ENCODE measurements at places on chromosomes 1 and 21.
A peak's percentile ranks its signal among the peaks of the same experiment; 100 is the strongest.

DNA sequence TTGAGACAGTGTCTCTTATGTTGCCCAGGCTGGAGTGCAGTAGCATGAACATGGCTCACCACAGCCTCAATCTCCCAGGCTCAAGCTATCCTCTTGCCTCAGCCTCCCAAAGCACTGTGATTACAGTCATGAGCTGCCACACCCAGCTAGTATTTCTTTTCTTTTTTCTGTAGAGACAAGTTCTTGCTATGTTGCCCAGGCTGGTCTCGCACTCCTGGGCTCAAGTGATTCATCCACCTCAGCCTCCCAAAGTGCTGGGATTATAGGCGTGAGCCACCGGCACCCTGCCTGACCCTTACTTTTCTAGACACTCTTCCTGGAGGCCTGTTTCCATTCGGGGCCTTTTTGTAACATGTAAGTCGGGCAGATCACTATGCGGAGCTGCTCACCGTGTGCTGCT is 30.1 kb upstream of the SRP9 start:
- no peak for DNase-seq

- no peak for DNase-seq
These were observed 23.2 kb downstream of the HIVEP3 start for GRCh38 chr1:41895552-41895951.

DNA sequence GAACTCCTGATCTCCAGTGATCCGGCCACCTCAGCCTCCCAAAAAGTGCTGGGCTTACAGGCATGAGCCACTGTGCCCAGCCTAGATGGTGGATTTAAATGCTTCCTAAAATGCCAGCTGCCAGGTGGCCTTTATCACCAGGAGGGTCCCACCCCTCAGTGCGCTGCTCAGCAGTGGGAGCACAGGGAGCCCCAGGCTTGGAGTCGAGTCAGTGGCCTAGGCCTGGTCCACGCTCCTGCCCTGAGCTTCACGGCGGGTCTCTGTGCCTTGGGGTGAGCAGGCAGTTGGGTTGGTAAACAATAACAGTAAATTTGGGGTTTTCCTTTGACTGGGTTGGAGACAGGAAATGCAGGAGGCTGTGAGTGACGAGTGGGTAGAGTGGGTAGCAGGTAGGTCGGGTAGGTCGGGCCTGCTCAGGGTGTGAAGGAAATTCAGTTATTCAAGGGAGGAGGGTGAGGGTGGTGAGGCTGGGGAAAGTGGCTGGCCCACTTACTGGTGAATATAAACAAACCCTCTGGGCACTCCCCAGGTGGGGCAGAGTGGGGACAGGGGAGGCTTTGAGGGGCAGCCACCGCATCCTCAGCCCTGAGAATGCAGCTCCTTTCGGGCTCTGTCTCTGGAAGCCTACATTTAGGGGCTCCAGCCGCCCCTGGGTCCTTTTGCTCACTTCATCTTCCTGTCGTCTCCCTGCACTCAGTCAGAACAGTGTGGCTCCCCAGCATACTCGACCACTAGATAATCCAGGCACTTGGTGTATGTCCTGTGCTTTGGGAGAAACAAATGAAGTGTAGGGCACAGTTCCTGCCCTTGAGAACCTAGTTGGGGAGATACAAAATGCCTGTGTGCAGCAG is 33.5 kb upstream of the IL19 start:
- DNase-seq, result peak; percentile 40

GRCh38 chr1:168301664-168302320 is 21.1 kb downstream of the TBX19 start:
- peak; percentile 41 for DNase-seq

DNA sequence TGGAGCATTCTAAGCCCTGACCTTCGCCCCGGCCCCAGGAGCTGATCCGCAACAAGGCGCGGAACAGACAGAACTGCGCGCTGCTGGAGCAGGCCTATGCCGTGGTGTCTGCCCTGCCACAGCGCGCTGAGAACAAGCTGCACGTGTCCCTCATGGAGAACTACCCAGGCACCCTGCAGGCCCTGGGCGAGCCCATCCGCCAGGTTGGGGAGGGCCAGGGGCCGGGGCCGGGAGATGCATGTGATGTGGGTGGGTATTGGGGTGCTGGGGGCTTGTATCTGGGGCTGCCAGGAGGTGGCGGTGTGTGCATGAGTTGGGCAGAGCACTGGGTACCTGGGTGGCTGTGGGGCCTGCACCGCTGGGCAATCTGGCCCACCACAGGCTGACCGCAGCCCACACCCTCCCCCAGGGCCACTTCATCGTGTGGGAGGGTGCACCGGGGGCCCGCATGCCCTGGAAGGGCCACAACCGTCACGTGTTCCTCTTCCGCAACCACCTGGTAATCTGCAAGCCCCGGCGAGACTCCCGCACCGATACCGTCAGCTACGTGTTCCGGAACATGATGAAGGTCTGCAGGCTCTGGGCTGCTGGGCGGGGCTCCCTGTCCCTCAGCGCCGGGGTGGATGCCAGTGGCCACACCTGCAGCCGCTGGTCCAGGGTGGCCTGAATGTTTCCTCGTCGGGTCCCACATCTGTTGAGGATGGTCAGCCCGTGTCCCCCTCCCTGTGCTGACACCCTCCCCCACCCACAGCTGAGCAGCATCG is 65.8 kb downstream of the TRIM11 start:
- DNase-seq, result no peak

DNA sequence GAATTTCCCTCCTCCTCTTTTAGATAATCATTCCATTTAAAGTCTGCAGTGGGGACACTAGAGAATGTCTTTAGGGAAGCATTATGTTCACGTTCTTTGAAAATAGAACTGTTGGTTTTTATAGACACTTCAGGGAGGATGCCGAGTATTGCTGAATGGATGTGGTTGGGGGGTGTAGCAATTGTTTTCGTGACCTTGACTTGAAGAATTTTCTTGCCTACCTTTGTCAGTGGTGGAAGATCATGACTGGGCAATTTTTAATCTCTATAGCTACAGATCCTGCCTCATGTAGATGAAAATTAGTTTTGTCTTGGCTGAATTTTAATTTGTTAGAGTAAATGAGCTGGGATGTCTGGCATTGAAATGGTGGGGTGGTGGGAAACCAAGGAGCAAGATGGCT is 3.8 kb downstream of the SMG7 start:
- no peak for DNase-seq

DNA sequence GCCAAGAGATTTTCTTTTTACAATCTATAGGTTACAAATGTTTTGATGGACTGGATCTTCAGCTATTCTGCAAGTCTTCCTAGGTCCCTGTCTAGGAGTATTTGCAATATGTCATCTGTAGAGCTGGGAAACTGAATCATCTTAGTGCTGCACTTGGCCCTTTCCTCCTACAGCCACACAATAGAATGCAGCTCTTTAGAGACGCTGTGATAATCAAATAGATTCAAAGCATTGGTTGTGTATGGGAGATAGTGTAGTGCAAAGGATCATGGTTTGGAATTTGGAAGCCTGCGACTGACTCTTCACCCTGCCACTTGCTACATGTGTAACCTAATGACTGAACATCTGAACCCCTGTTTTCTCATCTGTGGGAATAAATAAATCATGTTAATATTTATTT is 93.7 kb downstream of the AK5 start:
- no peak for DNase-seq

DNA sequence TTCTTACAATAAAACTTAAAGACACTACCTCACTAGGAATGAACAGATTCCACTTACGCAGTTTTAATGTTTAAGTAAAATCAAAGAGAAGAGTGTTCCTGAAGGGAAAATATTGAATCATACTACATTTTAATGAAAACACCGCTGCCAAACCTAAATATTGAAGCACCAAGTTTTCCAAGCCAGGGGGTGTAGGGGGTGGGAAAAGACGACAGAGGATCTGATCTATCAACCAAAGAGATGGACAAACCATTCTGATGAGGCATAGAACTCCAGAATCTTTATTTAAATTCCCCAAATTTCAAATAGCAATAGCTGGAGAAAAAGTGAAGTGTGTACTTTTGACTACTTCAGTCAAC is 1.2 kb downstream of the ELK4 start:
- DNase-seq, result no peak

- peak; percentile 86 for DNase-seq
These were observed 18.9 kb downstream of the CAPN2 start for GRCh38 chr1:223731133-223731770.

GRCh38 chr1:213104604-213105003 is 53.6 kb downstream of the RPS6KC1 start:
- DNase-seq, result no peak

DNA sequence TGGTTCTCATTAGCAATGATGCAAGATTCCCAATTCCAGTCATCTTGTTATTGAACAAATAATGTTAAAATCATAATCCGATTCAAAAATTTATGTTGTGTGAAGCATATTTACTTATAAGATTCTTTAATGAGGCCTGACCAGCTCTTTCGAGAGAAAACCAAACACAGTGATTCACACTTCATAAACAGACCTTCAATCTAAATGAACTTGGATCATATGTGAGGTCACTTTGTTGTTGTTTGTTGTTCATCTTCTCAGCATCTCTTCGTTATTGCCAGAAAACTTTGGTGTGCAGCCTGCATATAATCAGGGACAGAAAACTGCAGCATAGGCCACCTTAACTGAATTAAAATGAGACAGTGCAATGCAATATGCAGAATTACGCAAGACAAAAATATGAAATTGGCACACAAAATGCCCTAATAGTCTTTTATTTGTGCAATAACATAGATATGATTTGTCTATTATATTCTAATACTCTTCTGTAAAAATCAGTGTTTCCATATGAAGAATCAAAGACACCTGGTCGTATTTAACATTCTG is 30.1 kb downstream of the NCAM2 start:
- DNase-seq, result peak; percentile 21

DNA sequence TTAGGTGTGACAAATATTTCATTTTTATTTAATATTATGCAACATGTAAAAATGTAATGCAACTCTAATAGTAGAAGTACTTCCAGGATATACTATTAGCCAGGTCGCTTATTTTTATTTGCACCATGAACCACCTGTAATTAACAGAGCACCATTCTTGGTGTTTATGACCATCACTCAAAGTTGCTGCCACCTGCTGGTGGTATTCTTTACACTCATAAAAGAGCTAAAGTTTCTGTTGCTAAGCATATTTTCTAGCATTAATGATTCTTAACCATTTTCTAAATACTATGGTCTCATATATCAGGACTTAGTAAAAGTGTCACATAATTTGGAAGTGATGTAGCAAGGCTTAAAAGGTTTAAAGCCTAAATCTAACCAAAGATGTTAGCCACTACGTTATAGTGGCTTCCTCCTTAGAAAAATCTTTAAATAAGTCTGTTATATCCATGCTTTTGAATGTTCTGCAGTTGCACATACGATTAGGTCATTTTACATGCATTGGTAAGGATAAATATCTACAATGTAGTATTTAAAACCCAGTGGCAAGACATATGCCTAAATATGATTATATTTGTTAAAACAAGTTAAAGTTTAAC is 244.5 kb downstream of the NEGR1 start:
- DNase-seq, result peak; percentile 57

DNA sequence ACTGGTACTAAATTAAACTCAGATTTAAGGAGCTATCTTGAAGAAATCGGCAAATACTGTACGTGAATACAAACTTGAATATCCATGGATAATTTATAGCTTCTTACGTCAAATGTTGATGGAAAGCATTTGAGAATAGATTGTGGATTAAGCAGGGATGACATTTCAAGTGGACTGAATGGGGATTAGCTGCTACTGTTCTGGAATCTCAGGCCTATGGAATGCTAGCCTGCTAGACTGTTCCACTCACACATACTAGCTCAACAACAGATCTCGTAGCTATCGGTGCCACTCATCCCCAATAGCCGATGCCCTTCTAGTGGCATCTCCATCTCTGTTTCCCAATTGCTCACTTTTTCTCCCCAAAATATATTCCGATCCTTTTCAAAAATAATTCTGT is 62.0 kb upstream of the USP25 start:
- peak; percentile 9 for DNase-seq

GRCh38 chr1:172906778-172907592 is 143.8 kb downstream of the TNFSF18 start:
- no peak for DNase-seq

GRCh38 chr1:67759692-67760029 is 73.6 kb downstream of the GNG12 start:
- no peak for DNase-seq

All from cardiac muscle cell (in vitro differentiated cells and primary cell).